ENCODE measurements at places on chromosomes 4 and X.

DNA sequence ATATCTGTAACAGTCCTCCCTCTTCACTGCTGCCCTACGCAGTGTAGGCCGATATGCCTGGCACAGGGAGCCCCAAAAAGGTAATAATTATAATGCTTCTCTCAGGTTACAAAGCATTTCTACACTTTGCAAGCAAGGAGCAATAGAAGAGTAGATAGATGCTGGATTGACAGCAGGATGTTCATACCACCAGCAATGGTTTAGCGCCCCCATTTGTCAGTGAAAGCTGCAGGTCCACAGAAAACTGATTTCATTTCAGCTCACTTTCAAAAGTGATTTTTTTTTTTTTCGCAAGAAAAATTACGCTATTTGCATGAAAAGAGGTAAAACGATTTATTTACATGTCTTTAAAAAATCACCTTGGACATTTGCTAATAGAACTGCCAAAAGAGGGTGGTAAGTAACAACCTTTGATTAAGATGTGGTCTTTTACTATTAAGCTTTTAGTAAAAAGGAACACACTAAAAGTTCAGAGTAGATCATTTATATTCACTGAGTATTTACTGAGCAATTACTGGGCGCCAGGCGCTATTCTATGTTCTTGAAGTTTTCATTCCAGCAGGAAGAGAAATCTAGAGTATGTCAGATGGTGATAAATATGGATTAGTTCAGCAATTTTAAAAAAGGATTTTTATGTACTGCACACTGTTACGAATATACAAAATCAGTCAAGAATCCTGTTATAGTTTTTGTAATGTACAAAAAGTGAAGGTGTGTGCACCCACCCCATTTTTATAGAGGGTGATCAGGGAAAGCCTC, 34.4 kb downstream of the HPF1 start:
- no peak for DNase-seq

DNA sequence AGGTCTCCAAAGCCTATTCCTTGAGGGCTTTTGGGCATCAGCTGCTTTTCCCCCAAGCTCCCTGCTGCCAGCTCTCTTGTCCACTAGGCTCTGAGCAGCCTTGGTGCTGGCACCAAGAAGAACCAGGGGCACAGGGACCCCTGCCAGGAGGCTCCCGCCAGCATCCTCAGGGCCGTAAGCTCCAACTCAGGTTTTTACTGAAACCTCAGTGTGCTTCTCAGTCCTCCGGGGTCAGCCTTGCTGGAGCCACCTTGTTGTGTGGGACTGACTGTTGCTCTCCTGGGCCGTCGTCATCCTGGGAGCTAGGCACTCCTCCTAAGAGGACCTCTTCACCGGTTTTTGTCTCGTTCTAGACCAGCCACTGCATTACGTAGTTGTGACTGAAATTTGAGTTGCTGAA, 38.9 kb downstream of the NOP14 start:
- no peak for DNase-seq

GRCh38 chrX:66676413-66676812, 37.5 kb upstream of the EDA2R start:
- no peak for DNase-seq

DNA sequence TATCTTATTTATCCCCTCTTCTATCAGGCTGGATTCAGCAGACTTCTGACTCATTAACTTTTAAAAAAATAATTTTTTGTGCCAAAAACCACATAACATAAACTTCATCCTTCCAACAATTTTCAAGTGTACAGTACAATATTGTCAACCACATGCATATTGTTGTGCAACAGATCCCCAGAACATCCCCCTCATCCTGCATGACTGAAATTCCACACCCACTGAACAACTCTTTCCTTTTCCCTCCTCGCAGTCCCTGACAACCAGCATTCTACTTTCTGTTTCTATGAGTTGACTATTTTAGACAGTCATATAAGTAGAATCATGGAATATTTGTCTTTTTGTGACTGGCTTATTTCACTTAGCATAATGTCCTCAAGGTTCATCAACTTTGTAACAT, 2.2 kb upstream of the MID2 start:
- DNase-seq: no peak

GRCh38 chrX:72120837-72121236, 10.9 kb downstream of the RTL5 start:
- no peak for DNase-seq

DNA sequence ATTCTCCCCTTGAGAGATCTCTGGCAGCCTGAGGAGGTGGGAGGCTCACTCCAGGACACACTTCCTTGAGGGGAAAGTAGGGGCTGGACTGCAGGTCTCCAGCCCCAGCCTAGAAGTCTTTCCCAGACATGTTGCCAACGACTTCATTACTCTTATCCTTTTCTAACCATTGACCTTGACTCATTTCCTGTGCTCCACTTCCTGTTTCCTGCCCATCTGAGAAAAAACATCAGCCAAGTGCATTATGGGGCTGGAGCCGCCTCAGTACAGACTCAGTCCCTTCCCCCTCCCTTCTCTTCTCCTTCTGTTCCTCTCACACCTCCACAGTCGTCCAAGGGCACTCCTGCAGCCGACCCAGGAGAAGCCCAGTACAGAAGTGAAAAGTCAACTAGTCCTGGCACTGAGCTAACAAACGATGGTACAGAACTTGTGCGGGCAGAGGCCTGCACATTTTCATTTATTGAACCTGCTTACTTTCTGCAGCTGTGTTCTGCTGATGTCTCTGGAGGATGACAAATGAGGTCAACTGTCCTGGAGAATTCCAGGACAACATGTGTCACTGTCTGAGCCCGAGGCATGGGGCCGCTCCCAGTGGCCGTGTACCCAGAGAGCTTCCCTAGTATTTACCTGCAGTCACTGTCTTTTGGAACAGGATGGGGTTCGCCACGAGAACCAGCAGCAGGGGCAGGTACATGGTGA, 20.1 kb downstream of the GPR143 start:
- no peak for DNase-seq

DNA sequence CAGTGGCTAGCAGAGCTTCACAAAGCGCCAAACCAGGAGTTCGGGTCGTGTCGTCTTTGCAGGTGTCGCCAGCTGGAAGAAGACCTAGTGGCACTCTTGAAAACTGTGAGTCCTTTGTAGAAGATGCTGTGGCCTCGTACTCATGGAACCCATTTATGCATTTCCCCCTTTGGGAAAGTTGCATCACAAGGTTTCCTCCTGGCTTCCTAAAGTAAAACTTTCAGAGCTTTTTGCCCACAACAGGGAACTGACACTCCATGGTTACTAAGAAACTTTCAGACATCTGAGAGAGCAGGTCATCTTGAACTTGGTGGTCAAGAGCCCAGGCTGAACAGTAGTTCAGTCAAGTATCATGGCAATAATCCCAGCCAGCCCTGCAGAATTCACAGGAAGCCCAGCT, 15.9 kb upstream of the NOCT start:
- no peak for DNase-seq

- DNase-seq: no peak
Observed at GRCh38 chr4:6005175-6005574, 13.1 kb downstream of the C4orf50 start.

- DNase-seq: no peak
Observed at GRCh38 chrX:6071731-6072130, 156.9 kb downstream of the NLGN4X start.

- DNase-seq: no peak
Observed at GRCh38 chr4:169756971-169757574, 671 bp downstream of the HPF1 start.

- DNase-seq: no peak
Observed at GRCh38 chrX:40402831-40403533, 177.8 kb upstream of the ATP6AP2 start.

DNA sequence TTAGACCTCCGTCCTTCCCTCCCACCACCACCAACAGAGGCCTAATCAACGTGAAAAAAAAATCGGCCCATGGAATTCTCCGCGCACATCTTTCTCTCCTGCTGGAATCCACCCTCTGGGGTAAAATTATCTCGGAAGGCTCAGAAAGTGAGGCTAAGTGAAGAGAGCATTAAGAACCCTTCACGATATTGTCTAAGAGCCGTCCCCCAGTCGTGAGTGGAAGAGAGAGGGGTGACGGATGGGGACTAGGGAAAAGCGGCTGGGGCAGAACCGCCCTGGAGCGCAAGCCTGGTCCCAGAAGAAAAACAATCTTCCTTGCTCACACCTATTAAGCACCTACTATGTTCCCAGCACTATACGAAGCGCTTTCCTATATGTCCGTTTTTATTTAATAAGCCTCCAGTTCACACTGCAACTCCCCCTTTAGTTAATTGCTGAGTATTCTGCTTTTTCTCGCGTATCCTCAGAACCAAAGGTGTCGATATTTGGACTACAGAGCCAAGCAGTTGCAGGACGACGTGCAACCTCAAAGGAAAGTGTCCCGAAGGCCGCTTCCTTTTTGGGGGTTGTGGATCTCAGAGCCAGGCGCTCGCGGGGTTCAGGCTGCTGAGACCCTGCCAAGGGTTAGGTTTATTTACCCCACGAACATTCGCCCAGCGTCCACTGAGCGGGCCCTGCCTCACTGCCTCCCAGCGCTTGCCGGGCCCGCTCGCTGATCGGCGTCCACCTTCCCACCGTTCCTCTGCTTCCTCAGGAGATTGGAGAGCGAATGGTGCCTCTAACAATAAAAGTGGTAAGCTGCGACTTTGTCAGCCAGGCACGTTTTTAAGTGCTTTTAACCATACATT, 889 bp downstream of the MGARP start:
- no peak for DNase-seq

- peak; percentile 2 for DNase-seq
Observed at GRCh38 chrX:41382714-41383645, 49.0 kb downstream of the DDX3X start.

DNA sequence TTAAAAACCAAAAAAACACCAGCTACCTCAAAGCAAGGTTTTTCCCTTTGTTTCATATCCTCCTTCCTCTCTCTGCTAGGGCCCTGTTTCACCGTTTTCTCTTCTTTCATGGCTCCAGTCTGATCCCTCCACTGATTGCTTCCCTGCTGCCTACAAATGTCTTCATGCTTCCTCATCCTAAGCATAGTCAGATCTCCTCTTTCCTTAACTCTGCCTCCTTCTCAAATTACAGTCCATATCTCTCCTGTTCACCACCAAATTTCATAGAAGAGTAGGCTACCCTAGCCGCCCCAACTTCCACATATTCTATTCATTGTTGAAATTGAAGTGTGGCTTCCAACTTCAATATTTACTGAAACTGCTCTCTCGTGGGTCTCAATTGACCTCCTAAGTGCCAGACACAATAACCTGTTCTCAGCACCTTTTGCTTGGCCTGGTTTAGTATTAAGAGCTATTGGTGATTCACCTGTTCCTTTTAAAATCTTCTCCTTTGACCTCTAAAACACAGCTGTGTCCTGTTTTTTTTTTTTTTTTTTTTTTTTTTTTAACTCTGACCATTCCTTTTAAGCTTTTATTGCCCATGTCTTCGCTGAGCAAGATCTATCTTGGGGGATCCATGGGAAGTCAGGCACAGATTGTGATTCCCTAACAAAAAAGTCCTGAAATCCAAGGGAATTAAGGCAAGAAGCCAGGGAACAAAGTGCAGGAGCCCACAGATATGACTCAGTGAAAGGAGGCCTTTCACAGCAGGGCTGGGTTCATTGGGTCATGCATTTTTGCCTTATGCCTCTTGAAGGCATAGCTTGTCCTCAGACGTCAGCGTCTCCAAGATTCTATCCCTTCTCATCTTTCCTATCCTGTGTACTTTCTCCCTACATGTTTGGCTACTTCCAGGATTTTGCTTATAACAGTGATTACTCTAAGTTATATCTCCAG, 85.4 kb downstream of the RPS3A start:
- no peak for DNase-seq

GRCh38 chrX:28312965-28313364, 274.3 kb upstream of the IL1RAPL1 start:
- no peak for DNase-seq

DNA sequence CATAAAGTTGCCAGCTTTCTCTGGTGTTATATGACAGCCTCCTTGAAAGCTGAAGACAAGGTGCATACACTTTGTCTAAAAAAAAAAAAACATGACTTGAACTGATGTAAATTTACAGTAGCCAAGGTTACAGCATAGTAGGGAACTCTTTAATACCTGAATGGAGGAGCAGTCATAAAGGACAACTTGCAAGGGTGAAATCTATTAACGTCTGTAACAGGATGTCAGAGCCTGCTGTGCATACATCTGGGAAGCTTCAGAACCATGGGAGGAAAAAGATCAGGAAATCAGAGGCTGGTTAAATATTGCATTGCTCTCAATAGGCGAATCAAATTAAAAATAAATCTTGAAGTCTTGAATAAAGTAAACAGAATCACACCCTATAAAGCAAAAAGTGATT, 484.0 kb upstream of the CTSO start:
- no peak for DNase-seq

- DNase-seq: no peak
Observed at GRCh38 chrX:16845686-16846085, 24.5 kb downstream of the RBBP7 start.

DNA sequence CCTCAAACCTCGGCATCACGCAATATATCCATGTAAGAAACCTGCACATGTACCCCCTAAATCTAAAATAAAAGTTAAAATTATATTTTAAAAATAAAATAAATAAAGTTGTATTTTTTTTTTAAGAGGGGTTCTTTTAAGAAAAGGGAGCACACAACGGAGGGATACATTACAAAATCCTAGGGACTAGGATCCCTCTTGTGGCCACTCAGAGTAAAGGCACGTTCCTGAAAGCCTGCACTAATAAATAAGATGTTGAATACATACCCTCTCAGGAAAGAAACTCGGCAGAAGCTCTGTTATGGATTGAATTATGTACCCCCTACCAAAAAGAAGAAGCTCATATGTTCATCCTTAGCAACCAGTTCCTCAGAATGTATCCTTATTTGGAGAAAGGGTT, 50.9 kb upstream of the PRDX4 start:
- no peak for DNase-seq

DNA sequence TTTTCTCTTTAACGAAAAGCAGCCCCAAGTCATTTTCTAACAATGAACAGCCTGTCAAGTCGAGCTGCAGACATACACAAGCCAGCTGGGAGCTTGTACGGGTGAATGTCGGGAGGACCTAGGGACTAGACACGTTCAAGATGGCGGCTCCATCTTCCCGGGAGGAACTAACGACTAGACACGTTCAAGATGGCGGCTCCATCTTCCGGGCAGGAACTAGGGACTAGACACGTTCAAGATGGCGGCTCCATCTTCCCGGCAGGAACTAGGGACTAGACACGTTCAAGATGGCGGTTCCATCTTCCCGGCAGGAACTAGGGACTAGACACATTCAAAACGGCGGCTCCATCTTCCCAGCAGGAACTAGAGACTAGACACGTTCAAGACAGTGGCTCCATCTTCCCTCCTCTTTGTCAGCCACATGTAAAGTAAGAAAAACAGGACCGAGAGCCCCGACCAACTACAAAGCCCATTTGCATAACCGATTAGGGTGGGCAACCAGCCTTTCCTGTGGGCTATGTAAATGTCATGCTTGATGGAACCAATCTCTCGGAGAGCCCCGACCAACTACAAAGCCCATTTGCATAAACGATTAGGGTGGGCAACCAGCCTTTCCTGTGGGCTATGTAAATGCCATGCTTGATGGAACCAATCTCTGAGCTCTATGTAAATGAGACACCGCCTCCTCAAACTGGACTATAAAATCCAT, 175.5 kb downstream of the DHRSX start:
- DNase-seq: no peak
